CD4-positive, alpha-beta T cell (primary cell): ENCODE measurements at places on chromosomes 16 and 17.

- peaks cover 79% of the 10 kb centered on the region for H3K4me1 ChIP-seq
- H3K36me3 ChIP-seq: peaks cover 5% of the 10 kb centered on the region
- DNase-seq: no peak
- peak overlapping the region; percentile 94 for H3K27ac ChIP-seq
These were observed 1.6 kb downstream of the IL21R start for GRCh38 chr16:27403601-27403992.

DNA sequence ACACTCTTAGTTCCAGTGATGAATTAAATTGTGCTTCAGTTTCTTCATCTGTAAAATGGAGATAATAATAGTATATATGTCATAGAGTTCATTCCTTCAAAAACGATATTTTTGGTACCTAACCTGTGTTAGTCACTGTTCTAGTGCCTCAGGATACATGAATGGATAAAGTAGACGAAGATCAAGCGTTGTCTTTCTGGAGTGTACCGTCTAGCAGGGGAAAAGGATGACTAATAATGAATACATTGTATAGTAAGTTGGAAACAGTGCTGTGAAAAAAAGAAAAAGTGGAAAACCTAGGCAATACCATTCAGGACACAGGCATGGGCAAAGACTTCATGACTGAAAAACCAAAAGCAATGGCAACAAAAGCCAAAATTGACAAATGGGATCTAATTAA is 8.6 kb downstream of the KRT10 start:
- peaks cover 42% of the 10 kb centered on the region for H3K27me3 ChIP-seq
- no peaks in the 10 kb centered on the region for H3K4me1 ChIP-seq
- H3K36me3 ChIP-seq: no peaks in the 10 kb centered on the region
- DNase-seq: no peak

DNA sequence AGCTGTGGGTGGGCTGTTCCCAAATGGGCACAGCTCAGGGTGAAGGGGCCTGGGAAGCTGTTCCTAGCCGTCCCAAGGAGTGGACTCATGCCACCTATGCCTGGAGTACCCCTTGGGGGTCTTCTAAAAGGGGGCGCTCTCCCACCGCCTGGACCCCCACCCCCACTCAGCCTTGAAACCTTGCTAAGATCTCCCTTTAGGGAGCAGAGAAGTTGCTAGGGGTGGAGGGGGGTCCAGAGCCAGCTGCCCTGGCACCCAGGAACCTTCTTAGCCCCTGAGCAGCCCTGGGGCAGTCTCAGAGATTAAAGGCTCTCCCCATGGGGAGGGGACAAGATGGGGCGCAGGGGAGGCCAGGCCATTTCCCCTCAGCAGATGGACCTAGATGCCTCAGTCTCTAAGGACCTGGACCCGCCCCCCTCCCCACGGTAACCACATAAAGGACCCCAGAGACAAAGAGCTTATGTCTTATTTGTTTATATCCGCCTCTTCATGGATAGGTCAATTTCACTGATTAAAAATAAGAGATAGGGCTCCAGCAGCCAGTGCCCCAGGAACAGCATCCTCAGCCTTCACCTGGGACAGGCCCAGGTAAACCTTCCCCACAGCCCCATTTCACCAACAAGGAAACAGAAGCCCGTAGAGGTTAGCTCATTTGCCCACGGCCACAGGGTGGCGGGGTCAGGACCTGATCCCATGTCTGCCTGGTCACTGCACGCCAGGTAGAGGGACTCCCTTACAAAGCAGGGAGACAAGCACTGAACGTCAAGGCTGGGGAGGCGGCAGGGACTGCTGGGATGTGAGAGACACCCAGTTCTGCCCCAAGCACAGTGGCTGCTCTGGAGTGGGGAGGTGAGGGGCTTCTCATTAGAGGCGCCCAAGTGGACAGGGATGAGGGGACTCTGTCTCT is 3.4 kb downstream of the MTSS2 start:
- H3K27me3 ChIP-seq: peaks cover 19% of the 10 kb centered on the region
- no peak overlapping the region for H3K4me3 ChIP-seq
- peaks cover 10% of the 10 kb centered on the region for H3K4me1 ChIP-seq
- H3K27ac ChIP-seq: no peak overlapping the region
- DNase-seq: no peak
- no peaks in the 10 kb centered on the region for H3K36me3 ChIP-seq

DNA sequence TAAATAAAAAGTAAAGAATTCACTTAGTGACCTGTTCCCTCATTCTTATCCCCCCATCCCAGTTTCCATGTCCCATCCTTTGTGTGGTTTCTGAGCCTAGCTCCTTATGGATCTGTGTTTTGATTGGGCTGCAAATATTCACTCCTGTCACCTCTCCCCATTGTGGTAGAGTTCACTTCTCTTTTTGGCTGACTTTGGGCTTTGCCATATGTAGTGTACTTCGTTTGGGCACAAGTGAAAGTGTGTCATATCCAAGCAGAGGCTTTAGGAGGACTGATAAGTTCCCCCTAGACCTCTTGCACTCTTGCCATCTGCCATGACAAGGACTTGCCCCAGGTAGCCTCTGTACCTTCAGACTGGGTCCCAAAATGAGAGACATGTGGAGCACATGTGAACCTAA is 13.0 kb upstream of the DHRS7B start:
- DNase-seq: no peak
- no peaks in the 10 kb centered on the region for H3K27me3 ChIP-seq
- no peak overlapping the region for H3K4me3 ChIP-seq
- no peak overlapping the region for H3K27ac ChIP-seq
- H3K4me1 ChIP-seq: no peaks in the 10 kb centered on the region
- no peaks in the 10 kb centered on the region for H3K36me3 ChIP-seq

DNA sequence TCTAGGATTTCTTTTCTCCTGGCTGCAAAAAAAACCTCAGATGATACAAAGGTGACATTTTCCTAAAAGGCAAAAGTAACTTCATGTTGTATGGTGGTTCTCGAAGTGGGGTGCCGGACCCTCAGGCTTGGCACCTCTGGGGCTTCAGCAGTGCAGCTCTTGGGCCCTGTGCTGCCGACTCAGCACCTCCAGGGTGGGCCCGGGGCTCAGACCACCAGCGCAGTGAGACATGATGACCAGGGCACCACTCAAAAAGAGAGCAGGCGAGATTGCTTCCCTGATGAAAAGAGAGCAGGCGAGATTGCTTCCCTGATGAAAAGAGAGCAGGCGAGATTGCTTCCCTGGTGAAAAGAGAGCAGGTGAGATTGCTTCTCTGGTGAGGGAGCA is 98.7 kb upstream of the ZNF750 start:
- H3K27me3 ChIP-seq: no peaks in the 10 kb centered on the region
- H3K27ac ChIP-seq: no peak overlapping the region
- H3K4me3 ChIP-seq: no peak overlapping the region
- H3K36me3 ChIP-seq: peaks cover 75% of the 10 kb centered on the region
- DNase-seq: no peak

GRCh38 chr17:8273884-8274444 is 14.5 kb upstream of the RANGRF start:
- H3K4me1 ChIP-seq: no peaks in the 10 kb centered on the region
- no peak overlapping the region for H3K27ac ChIP-seq
- H3K36me3 ChIP-seq: peaks cover 2% of the 10 kb centered on the region

DNA sequence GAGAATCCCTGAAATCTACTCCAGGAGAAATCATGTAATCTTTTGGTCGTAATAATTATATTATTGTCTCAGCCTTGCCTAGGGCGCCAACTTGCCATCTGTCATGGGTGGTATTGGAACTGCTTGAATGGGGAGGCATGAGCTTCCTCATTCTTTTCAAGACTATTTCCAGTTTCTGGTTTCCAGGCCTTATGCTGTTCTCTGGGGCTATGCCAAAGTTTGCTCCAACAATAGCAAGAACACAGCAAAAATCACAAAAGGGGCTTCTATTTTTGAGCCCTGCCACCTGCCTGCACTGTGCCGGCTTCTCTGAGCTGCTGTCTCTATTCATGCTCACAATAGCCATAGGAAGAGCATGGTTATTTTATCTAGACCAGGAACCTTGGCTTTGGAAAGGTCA is 111.7 kb downstream of the SPECC1 start:
- H3K27ac ChIP-seq: no peak overlapping the region
- H3K27me3 ChIP-seq: no peaks in the 10 kb centered on the region
- H3K4me3 ChIP-seq: no peak overlapping the region
- no peaks in the 10 kb centered on the region for H3K36me3 ChIP-seq
- DNase-seq: no peak

- H3K4me1 ChIP-seq: peaks cover 48% of the 10 kb centered on the region
- no peaks in the 10 kb centered on the region for H3K36me3 ChIP-seq
- no peak overlapping the region for H3K27ac ChIP-seq
- no peak for DNase-seq
These were observed 36.9 kb downstream of the TMEM235 start for GRCh38 chr17:78268191-78268874.

- DNase-seq: no peak
- no peaks in the 10 kb centered on the region for H3K27me3 ChIP-seq
- no peak overlapping the region for H3K4me3 ChIP-seq
- H3K36me3 ChIP-seq: no peaks in the 10 kb centered on the region
These were observed 106.4 kb downstream of the YPEL2 start for GRCh38 chr17:59437791-59438281.

- H3K4me3 ChIP-seq: no peak overlapping the region
- H3K27me3 ChIP-seq: no peaks in the 10 kb centered on the region
- no peak for DNase-seq
- no peak overlapping the region for H3K27ac ChIP-seq
- no peaks in the 10 kb centered on the region for H3K4me1 ChIP-seq
These were observed 68.1 kb downstream of the RTN4RL1 start for GRCh38 chr17:1957037-1957436.

DNA sequence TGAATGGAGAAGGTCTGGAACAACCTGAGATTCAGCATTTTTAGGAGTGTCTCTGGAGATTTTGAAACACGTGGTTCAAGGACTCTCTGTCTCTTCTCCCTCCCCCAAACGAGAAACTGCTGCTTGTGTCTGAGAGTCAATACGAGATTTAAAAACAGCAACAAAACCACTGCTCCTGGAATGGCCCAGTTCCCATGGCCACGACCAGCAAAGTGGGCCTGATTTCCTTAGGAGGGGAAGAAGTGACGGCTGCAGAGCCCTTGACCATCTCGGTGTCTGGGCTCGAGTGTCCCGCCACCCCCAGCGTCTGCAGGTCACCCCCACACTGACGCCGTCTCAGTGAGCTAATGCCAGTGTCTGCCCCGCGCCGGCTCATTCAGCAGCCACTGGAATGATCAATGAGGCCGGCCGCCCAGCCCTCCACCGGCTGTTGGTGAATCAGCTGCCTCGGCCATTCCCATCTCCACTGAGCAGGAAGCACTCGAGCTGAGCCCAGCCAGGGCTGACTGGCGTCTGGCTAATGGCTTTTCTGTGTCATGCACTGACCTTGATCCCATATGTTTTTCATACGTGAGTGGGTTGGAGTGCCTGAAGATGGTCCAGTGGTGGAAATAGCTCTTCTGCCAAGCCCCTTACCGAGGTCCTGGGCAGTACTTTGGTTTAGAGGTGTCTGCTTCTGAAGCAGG is 151.8 kb downstream of the PITPNC1 start:
- H3K36me3 ChIP-seq: peaks cover 18% of the 10 kb centered on the region
- H3K27ac ChIP-seq: no peak overlapping the region
- no peaks in the 10 kb centered on the region for H3K27me3 ChIP-seq

- no peaks in the 10 kb centered on the region for H3K36me3 ChIP-seq
- peaks cover 17% of the 10 kb centered on the region for H3K4me1 ChIP-seq
- H3K4me3 ChIP-seq: no peak overlapping the region
These were observed 15.6 kb downstream of the COL1A1 start for GRCh38 chr17:50185631-50186471.

- H3K4me3 ChIP-seq: no peak overlapping the region
- no peaks in the 10 kb centered on the region for H3K4me1 ChIP-seq
- H3K27ac ChIP-seq: no peak overlapping the region
- H3K27me3 ChIP-seq: no peaks in the 10 kb centered on the region
These were observed 179.4 kb upstream of the IRX6 start for GRCh38 chr16:55144651-55145050.

DNA sequence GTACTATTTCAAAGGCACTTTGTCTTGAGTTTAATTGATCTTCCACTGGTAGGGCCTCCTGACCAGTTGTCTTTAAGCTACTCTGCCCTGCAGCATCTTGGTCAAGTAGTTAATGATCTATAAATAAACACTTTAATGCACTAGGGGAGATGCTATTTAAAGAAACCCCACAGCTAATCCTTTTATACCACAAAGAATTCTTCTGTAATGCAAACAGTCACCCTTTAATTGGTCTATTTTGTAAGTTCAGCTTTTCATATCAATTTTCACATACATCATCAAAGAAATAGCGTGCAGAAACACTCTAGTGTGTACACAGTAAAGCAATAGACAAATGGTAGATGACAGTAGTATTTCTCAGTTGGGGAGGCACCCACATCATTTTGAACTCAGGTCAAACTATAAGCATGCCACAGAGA is 70.3 kb downstream of the PMP22 start:
- DNase-seq: no peak
- no peaks in the 10 kb centered on the region for H3K36me3 ChIP-seq
- no peaks in the 10 kb centered on the region for H3K4me1 ChIP-seq
- H3K27ac ChIP-seq: no peak overlapping the region

DNA sequence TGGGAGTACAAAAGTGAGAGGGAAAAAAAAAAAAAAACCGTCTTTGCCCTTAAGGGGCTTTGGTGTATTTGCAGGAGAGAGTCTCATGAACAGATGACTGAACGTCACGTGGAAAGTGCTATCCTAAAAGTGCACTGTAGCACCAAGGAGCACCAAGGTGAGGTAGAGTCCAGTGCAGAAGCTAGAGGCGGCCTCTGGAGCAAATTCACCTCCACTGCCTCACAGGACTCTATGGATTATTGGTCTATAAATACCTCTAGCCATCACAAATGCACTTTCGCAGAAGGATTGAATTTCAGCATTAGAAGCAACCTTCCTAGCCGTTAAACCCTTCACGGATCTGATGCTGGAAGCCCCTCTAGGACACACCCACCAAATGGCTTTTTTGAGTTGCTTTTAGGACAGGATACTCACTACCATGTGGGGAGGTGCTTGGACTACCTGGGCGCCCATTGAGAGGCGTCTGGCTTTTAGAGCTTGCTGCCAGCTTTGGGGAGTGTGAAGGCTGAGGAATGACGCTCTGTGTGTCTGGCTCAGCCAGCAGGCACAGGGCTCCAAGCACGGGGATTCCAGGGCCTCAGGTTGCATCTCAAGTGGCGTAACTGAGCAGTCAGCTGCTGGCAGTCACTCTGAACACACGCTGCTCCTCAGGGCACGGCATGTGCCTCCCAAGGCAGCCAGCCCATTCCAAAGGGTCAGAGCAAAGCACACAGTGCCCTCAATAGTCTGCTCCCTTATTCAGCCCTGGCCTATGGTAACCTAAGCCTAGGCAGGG is 52.7 kb downstream of the CDRT4 start:
- H3K4me3 ChIP-seq: no peak overlapping the region
- DNase-seq: no peak
- H3K27ac ChIP-seq: no peak overlapping the region

GRCh38 chr17:10698096-10698818 is 863 bp downstream of the ADPRM start:
- H3K4me1 ChIP-seq: peaks cover 42% of the 10 kb centered on the region
- peak overlapping the region; percentile 81 for H3K4me3 ChIP-seq
- no peak for DNase-seq
- no peaks in the 10 kb centered on the region for H3K27me3 ChIP-seq

GRCh38 chr17:48645639-48646182 is 19.6 kb upstream of the HOXB9 start:
- peaks cover 60% of the 10 kb centered on the region for H3K27me3 ChIP-seq
- no peak for DNase-seq
- H3K36me3 ChIP-seq: no peaks in the 10 kb centered on the region

- H3K36me3 ChIP-seq: no peaks in the 10 kb centered on the region
- H3K27me3 ChIP-seq: peaks cover 5% of the 10 kb centered on the region
- H3K4me1 ChIP-seq: no peaks in the 10 kb centered on the region
- no peak for DNase-seq
- no peak overlapping the region for H3K27ac ChIP-seq
- H3K4me3 ChIP-seq: no peak overlapping the region
These were observed 84.4 kb upstream of the CNEP1R1 start for GRCh38 chr16:49940464-49941224.
